ENCODE measurements at places on chromosomes 12 and 14. TPM values are rescaled to one million over a fixed set of nuclear protein-coding genes. Genes with fewer than 3 reads are reported as not detected.

AQP6 gene
- not detected for total RNA-seq

TMEM132D gene
- not detected for total RNA-seq

DDN gene
- not detected for total RNA-seq

CAPZA3 gene
- not detected for total RNA-seq

GDF3 gene
- total RNA-seq = not detected

SLCO1A2 gene
- total RNA-seq = not detected

GPR132 gene
- 1.4 TPM for total RNA-seq

ZNF891 gene
- 0.23 TPM for total RNA-seq

CRACR2A gene
- 3.2 TPM for total RNA-seq

KIF26A gene
- not detected for total RNA-seq

PPFIA2 gene
- total RNA-seq = not detected

ASCL1 gene
- total RNA-seq = not detected

VDR gene
- total RNA-seq = 9.1 TPM

Measured in pericardium fibroblast (primary cell).